ENCODE measurements at places on chromosomes 11 and 22.

DNA sequence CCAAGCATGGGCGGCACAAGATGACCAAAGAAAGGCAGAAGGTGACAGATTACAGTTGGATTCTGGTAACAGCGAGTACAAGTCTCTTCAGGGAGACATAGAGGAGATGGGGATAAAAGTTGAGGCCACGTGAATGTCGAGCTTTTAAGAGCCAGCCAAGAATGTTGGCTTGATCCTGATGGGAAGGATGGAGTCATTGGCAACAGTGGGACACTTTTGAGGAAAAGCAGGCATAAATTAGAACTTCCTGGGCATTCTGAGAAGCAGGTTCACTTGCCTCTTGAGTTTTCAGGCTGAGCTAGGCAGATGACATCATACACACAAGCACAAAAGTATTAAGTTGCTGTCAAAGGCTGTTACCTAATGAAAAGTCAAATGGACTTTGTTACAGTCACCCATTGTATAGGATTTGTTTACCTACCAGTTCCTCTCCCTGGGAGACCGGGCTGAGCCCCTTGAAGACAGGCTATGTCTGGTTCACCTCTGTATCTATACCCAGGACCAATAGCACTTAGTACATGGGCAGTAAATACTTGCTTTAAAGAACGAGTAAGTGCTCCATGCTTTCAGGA, 41.1 kb downstream of the TNRC6B start:
- no peak for DNase-seq

- no peak for DNase-seq
Observed at GRCh38 chr22:42645341-42645937, 3.8 kb downstream of the CYB5R3 start.

DNA sequence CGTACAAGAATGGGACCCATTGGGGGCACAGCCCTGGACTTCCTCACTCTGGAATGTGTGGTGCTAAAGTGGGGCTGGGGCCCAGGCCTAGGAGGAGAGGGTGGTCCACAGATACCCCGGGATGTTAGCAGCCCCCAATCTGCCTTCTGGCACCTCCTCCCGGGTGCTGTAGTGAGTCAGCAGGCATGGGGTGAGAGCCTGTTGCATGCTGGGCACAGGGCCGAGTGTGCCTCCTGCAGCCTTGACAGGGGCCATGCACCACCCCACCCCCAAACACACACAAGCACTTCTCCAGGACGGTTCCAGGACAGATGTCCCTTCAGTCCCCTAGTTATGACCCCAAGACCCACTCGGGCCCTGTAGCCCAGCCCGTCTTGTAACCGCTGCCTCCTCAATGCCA, 23.5 kb upstream of the PHF21A start:
- DNase-seq: no peak

DNA sequence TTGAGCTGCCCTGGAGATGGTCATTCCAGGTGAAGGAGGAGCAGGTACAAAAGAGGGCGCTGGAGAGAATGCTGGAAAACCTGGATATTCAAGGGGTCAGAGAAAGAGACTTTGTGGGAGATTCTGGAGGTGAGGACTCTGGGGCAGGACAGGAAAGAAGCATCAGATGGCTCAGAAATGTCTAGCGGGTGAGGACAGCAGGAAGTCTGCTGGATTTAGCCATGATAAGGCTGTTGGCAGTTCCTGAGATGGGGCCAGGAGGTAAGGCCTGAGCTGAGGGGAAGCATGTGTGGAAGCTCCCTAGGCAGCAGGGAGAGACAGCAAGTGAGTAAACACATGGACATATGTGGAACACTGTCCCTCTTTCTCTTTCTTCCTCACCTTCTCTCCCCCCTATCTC, 1.5 kb downstream of the UPB1 start:
- DNase-seq: no peak

- DNase-seq: no peak
Observed at GRCh38 chr11:120021978-120022377, 115.9 kb downstream of the TRIM29 start.

DNA sequence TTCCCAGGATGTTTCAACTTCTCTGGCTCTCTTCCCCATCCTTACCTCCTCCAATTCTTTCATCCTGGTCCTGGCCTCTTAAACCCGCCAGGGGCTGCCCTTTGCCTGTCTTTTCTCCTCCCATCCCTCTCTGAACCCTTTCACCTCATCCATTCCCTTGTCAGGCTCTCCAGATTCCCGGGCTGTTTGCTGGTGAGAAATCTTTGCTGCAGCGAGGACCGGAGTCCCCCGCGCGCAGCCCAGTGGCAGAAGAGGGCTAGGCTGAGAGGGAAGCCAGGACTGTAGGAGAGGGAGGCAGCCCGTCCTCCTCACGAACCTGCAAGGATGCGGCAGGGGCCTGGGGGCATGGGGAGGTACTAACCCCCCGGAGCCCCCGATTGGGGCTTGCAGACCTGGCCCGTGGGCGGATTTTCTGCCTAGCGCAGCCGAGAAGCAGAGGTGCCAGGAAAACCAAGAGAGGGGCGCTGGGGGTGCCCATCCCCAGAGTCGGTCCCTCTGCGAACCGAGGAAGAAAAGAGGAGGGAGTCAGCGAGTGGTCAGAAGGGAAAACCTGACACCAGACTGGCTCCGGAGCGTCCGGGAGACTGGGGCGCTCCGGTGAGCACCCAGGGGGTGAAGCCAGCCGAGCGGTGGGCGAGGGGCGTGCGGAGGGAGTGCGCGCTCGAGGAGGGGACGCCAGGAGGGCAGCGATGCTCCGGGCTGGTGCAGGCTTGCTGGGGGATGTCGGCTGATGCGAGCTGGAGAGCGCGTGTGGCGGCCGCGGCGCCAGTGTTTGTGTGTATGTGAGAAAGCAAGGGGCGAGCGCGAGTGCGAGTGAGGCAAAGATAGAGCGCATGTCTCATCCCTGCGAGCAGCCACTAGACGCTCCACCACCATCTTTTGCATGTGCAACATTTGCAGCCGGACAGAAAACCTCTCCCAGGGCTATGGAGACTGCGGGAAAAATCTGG, at the start of gene GRIA4:
GRIA4 (plus strand) TSS at position 242 of the 950 bp plus-strand sequence. CDS start 925 bp downstream, outside the sequence.
- no peak for DNase-seq

- DNase-seq: no peak
Observed at GRCh38 chr11:67486481-67487195, 3.8 kb downstream of the AIP start.

DNA sequence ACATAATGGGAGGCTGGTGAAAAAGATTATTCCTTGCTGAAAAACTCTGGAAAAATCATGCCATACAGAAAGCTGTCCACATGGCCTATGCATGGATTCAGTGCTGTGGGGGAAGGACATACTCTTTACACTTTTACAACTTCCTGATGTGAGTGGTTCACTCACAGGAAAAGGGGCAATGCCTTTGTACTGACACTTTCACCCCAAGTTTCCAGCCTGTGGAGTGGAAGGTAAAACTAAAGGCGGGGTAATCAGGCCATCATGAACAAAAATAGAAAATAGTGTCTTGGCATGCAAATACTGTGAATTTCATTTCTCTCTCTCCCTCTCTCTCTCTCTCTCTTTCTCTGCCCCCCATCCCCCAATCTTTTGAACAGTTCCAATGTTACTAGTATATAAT, 281.8 kb downstream of the ETS1 start:
- DNase-seq: no peak

GRCh38 chr11:129972611-129973010, 30.0 kb downstream of the PRDM10 start:
- no peak for DNase-seq

Measured in activated naive CD8-positive, alpha-beta T cell treated with anti-CD3 and anti-CD28 coated beads, Interleukin-2, amount 10 ng/mL, durations not matched to agents 7 days and 5 days (primary cell).